Left ventricle myocardium inferior (tissue), 1 donor: ENCODE measurements at places on chromosomes 7 and 10.

DNA sequence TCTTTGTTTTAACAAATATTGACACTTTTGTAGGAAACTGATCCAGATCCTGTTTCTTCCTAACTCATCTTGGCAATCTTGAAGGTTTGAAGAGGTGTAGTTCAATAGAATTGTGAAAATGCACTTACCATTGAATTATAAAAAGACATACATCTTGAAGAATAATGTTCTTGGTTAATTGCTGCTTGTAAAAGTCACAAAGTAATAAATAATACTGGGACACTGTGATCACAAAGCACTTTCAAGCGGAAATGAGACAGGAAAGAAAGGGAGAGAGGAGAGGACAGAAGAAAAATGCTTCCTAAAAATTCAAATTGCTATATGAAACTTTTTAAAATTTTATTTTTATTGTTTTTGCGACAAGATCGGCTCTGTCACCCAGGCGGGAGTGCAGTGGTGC is 15.2 kb upstream of the NFE2L3 start:
- H3K27me3 ChIP-seq, result peaks cover 19% of the 10 kb centered on the region
- no peak overlapping the region for H3K4me3 ChIP-seq
- no peaks in the 10 kb centered on the region for H3K36me3 ChIP-seq
- no peak overlapping the region for H3K27ac ChIP-seq

DNA sequence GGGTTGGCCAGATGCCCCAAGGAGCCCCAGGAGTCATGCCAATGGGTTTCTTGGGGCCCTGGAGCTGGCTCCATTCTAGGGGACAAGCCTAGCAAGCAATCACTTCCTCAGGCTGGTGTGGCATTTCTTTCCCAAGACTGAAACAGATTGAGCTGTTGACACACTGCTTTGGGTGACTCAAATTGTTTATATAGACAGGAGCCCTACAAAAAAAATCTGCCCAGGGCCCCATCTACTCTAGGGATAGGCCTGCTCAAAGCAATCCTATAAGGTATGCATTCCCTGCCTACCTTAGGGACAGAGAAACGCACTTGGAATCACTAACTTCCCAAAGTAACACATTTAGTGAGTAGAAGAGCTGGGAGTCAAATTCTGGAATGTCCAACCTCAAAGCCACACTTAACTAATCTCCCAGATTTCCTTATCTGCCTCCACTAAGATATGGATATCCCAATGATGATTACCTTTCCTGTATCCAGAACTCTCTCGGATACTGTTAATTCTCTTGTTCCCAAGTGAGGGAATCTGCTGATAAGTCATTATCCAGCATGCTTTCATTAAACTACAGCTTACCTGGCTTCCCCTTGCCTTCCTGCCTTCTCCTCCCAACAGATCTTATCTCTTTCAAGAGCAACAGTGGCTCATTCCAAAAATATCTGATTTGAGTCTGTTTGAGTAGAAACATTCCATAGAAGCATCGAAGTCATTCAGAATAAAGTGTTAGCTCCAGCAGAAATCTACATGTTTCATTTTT is 3.1 kb downstream of the ABLIM1 start:
- DNase-seq, result no peak
- no peak overlapping the region for H3K4me3 ChIP-seq
- no peaks in the 10 kb centered on the region for H3K36me3 ChIP-seq
- no peaks in the 10 kb centered on the region for H3K27me3 ChIP-seq
- H3K27ac ChIP-seq, result peak overlapping the region; percentile 89

DNA sequence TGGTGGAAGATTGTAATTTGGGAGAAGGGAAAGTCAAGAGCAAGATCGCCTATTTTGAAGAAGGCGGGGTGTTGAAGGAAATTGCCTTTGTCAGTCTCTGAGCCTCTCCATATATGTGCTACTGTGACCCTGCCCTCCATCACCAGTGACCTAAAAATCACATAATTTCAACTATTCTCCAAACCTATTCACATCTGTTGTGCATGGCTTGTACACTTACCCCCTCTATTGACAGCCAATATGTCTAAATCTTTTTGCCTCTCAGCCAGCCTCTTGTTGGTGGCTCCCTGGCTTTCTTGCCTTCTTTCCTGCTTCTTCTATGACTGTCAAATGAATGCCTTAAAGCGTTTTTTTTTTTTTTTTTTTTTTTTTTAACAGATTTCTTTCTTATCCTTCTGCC is 295.6 kb downstream of the AUTS2 start:
- DNase-seq, result no peak
- no peak overlapping the region for H3K4me3 ChIP-seq
- H3K27ac ChIP-seq, result no peak overlapping the region
- no peaks in the 10 kb centered on the region for H3K36me3 ChIP-seq
- H3K27me3 ChIP-seq, result no peaks in the 10 kb centered on the region

- H3K4me3 ChIP-seq, result no peak overlapping the region
- DNase-seq, result no peak
- no peak overlapping the region for H3K27ac ChIP-seq
- no peaks in the 10 kb centered on the region for H3K36me3 ChIP-seq
- H3K27me3 ChIP-seq, result no peaks in the 10 kb centered on the region
These were observed 16.5 kb upstream of the ANTXRL start for GRCh38 chr10:46270086-46270811.

DNA sequence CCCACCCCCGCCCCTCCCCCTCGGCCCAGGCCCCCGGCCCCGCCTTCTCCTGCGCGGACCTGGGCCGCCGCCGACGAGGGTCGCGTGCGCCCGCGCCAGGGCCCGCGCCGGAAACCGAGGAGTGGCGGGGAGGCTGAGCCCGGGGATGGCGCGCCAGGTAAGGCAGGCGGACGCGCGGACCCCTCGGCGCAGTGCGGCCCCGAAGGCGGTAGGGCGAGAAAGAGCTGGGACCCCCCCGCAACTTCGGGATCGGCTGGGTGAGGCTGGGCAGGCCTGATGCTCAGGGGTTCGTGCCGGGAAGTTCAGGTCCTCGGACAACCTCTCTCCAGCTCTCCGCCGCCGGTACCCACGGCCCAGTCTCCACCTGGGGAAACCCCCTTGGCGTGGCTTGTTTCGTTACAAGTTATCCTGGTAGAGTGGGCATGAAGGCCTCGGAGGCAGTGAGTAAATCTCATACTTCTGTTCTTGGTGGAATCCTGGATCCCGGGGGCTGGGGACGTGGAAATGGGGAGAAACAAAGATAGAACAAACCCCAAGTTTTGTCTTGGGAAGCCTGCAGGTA is 58.4 kb downstream of the ZNF467 start:
- H3K27me3 ChIP-seq, result no peaks in the 10 kb centered on the region
- DNase-seq, result no peak
- H3K27ac ChIP-seq, result peak overlapping the region; percentile 92
- peak overlapping the region; percentile 86 for H3K4me3 ChIP-seq
- peaks cover 62% of the 10 kb centered on the region for H3K4me1 ChIP-seq

DNA sequence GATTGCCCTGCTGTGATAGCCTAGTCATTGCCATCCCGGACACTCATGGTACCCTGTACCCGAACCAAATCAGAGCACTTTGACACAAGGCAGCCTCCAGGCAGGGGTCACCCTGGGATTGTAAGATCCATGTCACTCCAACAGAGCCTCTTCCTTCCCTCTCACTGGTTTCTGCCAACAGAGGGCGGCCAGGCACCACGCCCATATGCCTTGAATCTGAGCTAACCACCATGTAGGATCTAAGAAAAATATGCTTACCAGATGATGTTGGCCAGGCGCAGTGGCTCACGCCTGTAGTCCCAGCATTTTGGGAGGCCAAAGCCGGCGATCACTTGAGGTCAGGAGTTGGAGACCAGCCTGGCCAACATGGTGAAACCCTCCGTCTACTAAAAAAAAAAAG is 389.2 kb upstream of the KLF6 start:
- no peak for DNase-seq
- no peak overlapping the region for H3K4me3 ChIP-seq
- H3K4me1 ChIP-seq, result no peaks in the 10 kb centered on the region

- H3K27me3 ChIP-seq, result no peaks in the 10 kb centered on the region
- no peak overlapping the region for H3K4me3 ChIP-seq
- no peak overlapping the region for H3K27ac ChIP-seq
- no peak for DNase-seq
- H3K4me1 ChIP-seq, result peaks cover 22% of the 10 kb centered on the region
These were observed 95.6 kb upstream of the ASAH2 start for GRCh38 chr10:50346942-50347341.

GRCh38 chr7:29839302-29839701 is 33.0 kb downstream of the WIPF3 start:
- no peak overlapping the region for H3K27ac ChIP-seq
- H3K36me3 ChIP-seq, result no peaks in the 10 kb centered on the region
- no peaks in the 10 kb centered on the region for H3K27me3 ChIP-seq
- H3K4me3 ChIP-seq, result no peak overlapping the region
- peak; percentile 64 for DNase-seq

DNA sequence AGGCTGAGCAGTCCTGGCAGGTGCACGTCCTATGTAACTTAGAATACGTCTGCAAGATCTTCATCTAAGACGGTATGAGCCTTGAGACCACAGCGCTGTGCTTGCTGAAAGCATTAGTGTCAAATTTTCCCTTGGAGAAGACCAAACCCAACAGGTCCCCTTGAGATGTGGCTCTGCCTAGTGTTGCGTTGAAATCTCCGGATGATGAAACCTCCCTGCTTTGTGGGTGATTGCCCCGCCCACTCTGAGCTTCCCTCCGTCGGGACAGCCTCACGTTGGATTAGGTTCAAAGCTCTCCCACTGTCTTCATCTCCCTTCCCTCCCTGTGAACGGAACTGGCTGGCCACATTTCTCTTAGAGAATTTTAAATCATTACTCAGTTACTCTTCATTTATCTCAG is 102.0 kb downstream of the ADARB2 start:
- H3K27me3 ChIP-seq, result peaks cover 63% of the 10 kb centered on the region
- no peak overlapping the region for H3K27ac ChIP-seq
- no peak for DNase-seq
- no peak overlapping the region for H3K4me3 ChIP-seq

DNA sequence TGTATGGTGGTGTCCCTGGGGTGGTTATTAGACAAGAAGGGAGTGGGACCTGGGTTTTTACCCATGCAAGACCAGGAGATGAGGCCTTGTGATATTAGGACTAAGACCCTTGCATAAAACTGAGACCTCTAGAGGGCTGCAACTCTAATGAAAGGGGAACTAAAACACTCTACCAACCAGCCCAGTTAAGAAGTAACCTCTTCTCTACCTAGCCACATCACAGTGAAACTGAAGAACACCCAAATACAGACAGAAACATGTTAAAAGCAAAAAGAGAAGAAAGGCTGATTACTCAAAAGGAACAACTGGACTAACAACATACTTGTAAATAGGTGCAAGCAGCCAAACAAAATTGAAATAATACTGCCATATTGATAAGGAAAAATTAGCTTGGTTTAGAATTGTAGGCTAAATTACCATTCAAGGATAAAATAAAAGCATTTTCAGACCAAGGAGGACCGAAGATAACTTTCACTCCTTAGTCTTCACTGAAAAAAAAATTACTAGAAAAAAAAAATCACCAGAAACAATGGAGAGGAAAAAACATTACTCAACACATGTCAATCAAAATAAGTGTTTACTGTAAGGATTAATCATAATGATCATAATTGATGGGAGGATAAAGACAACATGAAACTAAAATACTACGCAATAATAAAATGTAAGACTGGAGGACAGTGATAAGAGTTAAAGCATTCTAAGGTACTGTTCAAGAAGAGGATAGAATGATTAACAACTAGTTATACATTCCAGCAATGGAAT is 27.6 kb downstream of the ERLIN1 start:
- no peak for DNase-seq
- H3K27ac ChIP-seq, result no peak overlapping the region
- H3K4me1 ChIP-seq, result no peaks in the 10 kb centered on the region
- H3K4me3 ChIP-seq, result no peak overlapping the region
- peaks cover 54% of the 10 kb centered on the region for H3K36me3 ChIP-seq

- no peaks in the 10 kb centered on the region for H3K27me3 ChIP-seq
- DNase-seq, result peak; percentile 2
- H3K36me3 ChIP-seq, result no peaks in the 10 kb centered on the region
These were observed 47.9 kb downstream of the TBATA start for GRCh38 chr10:70737250-70737649.

GRCh38 chr7:151085691-151086620 is at the start of gene AGAP3:
Gene AGAP3 (plus strand): TSS chr7:151086475. CDS start chr7:151086742, 267 bp downstream.
- no peaks in the 10 kb centered on the region for H3K27me3 ChIP-seq
- peak within 1 kb of the TSS; percentile 90 for H3K4me3 ChIP-seq
- H3K4me1 ChIP-seq, result peaks cover 84% of the 10 kb centered on the region
- peak within 1 kb of the TSS; percentile 95 for H3K27ac ChIP-seq
- H3K36me3 ChIP-seq, result no peaks in the 10 kb centered on the region

- H3K36me3 ChIP-seq, result no peaks in the 10 kb centered on the region
- H3K27ac ChIP-seq, result no peak overlapping the region
- no peak for DNase-seq
- peaks cover 26% of the 10 kb centered on the region for H3K4me1 ChIP-seq
- no peak overlapping the region for H3K4me3 ChIP-seq
These were observed 31.4 kb upstream of the KMT2C start for GRCh38 chr7:152467225-152467624.

DNA sequence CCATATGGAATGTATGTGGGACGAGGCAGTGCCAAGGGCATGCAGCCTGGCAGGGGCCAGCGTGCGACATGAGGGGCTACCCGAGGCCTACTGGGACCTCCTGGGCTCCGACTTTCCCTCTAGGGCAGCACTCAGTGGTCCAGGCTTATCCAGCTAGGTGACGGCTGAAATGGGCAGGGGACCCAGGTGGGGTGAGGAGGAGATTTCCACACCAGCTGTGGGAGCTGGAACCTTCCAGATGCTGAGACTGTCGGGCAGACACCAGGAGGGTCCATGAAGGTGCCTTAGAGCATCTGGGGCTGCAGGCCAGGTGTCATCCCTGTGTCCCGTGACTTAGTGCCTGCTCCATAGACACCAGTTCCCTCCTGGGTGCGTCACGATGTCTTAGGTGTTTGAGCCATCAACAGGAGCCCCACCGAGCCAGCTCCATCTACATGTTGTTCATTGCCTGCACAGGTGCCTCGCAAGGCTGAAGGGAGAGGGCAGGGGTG is 13.4 kb downstream of the ZNF316 start:
- peaks cover 10% of the 10 kb centered on the region for H3K4me1 ChIP-seq
- no peak overlapping the region for H3K4me3 ChIP-seq
- H3K27me3 ChIP-seq, result no peaks in the 10 kb centered on the region
- no peak for DNase-seq
- peaks cover 79% of the 10 kb centered on the region for H3K36me3 ChIP-seq

DNA sequence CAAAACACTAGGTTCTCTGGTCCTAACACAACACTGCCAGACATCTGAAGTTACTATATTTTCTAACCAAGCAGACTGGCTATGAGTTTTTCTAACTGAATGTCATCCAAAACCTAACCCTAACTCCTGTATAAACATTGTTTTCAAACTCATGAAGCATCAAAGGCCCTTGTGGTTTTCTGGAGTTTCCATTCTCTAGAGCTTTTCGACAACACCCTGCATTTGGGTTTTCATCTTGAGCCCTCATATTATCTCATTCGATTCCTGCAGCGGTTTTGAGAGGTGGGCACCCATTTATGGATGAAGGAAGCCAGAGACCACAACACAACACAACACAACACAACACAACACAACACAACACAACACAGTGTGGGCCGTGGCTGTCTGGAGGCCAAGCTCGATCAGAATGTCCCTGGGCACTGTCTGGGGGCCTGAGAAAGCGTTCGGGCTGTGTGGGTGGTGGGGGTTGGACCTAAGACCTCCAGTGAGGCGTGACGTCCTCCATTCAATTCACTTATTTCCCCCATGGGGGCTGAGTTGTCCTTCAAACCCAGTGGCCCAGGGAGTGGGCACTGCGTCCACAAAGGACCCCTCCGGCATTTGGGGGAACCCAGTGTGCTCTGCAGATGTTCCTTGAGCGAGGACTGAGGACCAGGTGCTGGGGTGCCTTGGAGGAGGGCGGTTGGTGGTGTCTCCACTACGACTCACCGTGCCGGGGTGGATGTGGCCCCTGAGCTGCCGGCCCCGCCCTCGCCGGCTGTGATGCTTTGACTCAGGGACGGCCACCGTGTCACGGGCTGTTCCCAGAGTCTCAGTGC is 490.4 kb downstream of the DNAJB6 start:
- peaks cover 57% of the 10 kb centered on the region for H3K27me3 ChIP-seq
- no peaks in the 10 kb centered on the region for H3K4me1 ChIP-seq
- no peaks in the 10 kb centered on the region for H3K36me3 ChIP-seq
- no peak overlapping the region for H3K4me3 ChIP-seq
- H3K27ac ChIP-seq, result no peak overlapping the region
- DNase-seq, result no peak
